ENCODE measurements at places on chromosomes 1 and 21.

DNA sequence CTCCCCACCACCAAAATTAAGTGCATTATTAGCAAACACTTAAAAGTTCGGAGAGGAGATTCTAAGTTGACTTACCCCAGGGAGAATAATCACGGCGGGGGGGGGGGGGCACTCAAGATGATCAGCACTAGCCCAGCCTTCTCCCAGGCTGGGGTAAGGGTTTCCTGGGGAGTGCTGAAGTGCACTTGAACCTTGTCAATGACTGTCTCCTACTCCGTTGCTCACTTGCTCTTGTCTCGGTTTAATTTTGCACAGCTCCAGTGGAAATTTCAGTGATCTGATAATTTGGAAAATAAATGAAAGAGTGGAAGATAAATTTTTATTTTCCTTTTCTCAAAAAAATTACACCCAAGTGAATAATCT lies 59.2 kb downstream of the PBX1 start:
- no peak overlapping the region for H3K4me3 ChIP-seq
- H3K27me3 ChIP-seq = no peaks in the 10 kb centered on the region
- H3K4me1 ChIP-seq = peaks cover 23% of the 10 kb centered on the region
- H3K27ac ChIP-seq = no peak overlapping the region

GRCh38 chr1:45493116-45493697 lies 2.2 kb upstream of the TESK2 start:
- H3K4me3 ChIP-seq = no peak overlapping the region
- no peak overlapping the region for H3K27ac ChIP-seq
- peaks cover 7% of the 10 kb centered on the region for H3K4me1 ChIP-seq
- no peak for DNase-seq
- peaks cover 5% of the 10 kb centered on the region for H3K27me3 ChIP-seq

GRCh38 chr1:183505454-183506089 lies 33.3 kb downstream of the SMG7 start:
- H3K4me1 ChIP-seq = no peaks in the 10 kb centered on the region
- no peak overlapping the region for H3K27ac ChIP-seq
- no peaks in the 10 kb centered on the region for H3K36me3 ChIP-seq
- DNase-seq = no peak

DNA sequence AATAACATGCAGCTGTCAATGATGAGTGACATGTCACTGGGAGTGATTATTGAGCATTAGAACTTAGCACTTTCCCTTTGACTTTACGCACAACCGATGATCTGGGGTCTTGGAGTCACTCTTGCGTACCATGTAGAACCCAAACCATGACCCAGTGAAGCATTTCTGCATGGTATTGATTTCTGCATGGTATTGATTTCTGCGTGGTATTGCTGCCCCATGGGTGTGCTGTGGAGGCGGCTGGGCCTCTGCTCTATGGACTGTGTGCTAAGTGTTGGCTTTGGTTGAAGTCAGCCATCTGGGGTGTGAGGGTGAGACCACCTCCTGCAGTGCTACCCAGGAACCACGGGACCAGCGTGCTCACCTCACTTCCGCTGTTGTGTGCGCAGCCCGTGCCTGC lies 98.0 kb downstream of the ADARB1 start:
- H3K4me1 ChIP-seq = peaks cover 11% of the 10 kb centered on the region
- H3K4me3 ChIP-seq = no peak overlapping the region
- H3K27me3 ChIP-seq = peaks cover 3% of the 10 kb centered on the region
- DNase-seq = no peak
- peaks cover 14% of the 10 kb centered on the region for H3K36me3 ChIP-seq

GRCh38 chr1:205124726-205125125 lies 2.9 kb upstream of the RBBP5 start:
- peaks cover 8% of the 10 kb centered on the region for H3K27me3 ChIP-seq
- no peak overlapping the region for H3K27ac ChIP-seq
- H3K4me1 ChIP-seq = peaks cover 31% of the 10 kb centered on the region
- DNase-seq = no peak
- no peak overlapping the region for H3K4me3 ChIP-seq

GRCh38 chr1:154971341-154971998 lies 923 bp upstream of the SHC1 start:
- no peaks in the 10 kb centered on the region for H3K27me3 ChIP-seq
- peak overlapping the region; percentile 95 for H3K27ac ChIP-seq
- DNase-seq = no peak
- H3K4me1 ChIP-seq = peaks cover 52% of the 10 kb centered on the region
- peak overlapping the region; percentile 88 for H3K4me3 ChIP-seq

DNA sequence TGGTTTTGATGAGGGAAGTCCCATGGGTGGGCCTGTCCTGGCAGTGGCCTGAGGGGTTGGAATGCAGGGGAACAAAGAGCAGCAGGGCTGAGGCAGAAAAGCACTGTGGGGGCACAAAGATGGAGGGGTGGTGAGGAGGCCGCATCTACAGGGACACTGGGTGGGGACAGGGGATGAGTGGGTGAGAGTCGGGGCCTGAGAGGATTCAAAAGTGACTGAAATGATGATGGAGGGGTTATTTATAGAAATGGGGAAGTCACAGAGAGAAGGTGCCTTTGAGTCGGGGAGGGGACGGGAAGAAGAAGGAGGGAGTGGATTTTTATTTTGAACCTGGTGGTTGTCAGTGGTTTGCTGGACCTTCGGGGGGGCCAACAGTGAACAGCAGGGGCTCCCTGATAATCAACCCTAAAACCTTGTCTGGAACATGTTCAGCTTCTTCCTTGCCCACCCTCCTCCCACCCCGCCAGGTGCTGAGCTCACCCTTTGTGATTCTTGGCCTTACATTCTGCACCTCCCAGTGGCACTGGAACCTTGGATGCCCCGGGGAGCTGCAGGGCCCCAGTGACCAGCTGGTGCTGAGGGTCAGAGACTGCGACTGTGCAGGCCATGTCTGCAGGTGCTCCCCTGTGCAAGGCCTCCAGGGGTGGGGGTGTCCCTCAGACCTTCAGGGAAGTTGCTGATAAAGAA lies 42.9 kb downstream of the IER5 start:
- no peak overlapping the region for H3K4me3 ChIP-seq
- H3K36me3 ChIP-seq = no peaks in the 10 kb centered on the region
- DNase-seq = no peak

- no peak overlapping the region for H3K4me3 ChIP-seq
- peak overlapping the region; percentile 42 for H3K27ac ChIP-seq
- H3K36me3 ChIP-seq = peaks cover 16% of the 10 kb centered on the region
Measured at GRCh38 chr1:1754051-1754815, 24.0 kb downstream of the NADK start.

- no peaks in the 10 kb centered on the region for H3K4me1 ChIP-seq
- H3K36me3 ChIP-seq = peaks cover 23% of the 10 kb centered on the region
- no peak overlapping the region for H3K4me3 ChIP-seq
- H3K27me3 ChIP-seq = peaks cover 3% of the 10 kb centered on the region
Measured at GRCh38 chr1:92870591-92870990, 38.8 kb downstream of the RPL5 start.

- no peak overlapping the region for H3K4me3 ChIP-seq
- peaks cover 44% of the 10 kb centered on the region for H3K4me1 ChIP-seq
- no peaks in the 10 kb centered on the region for H3K36me3 ChIP-seq
- peaks cover 42% of the 10 kb centered on the region for H3K27me3 ChIP-seq
- H3K27ac ChIP-seq = no peak overlapping the region
- no peak for DNase-seq
Measured at GRCh38 chr1:154751690-154752089, 118.4 kb downstream of the KCNN3 start.

- peak overlapping the region; percentile 77 for H3K4me3 ChIP-seq
- H3K27ac ChIP-seq = peak overlapping the region; percentile 48
- H3K27me3 ChIP-seq = peaks cover 39% of the 10 kb centered on the region
- peaks cover 47% of the 10 kb centered on the region for H3K4me1 ChIP-seq
- DNase-seq = peak; percentile 59
Measured at GRCh38 chr1:112722601-112723510, 7.7 kb upstream of the PPM1J start.

GRCh38 chr1:162906485-162906884 lies 45.5 kb upstream of the CCDC190 start:
- H3K27ac ChIP-seq = no peak overlapping the region
- no peak overlapping the region for H3K4me3 ChIP-seq
- H3K4me1 ChIP-seq = peaks cover 44% of the 10 kb centered on the region
- H3K27me3 ChIP-seq = no peaks in the 10 kb centered on the region
- DNase-seq = no peak
- H3K36me3 ChIP-seq = peaks cover 4% of the 10 kb centered on the region

DNA sequence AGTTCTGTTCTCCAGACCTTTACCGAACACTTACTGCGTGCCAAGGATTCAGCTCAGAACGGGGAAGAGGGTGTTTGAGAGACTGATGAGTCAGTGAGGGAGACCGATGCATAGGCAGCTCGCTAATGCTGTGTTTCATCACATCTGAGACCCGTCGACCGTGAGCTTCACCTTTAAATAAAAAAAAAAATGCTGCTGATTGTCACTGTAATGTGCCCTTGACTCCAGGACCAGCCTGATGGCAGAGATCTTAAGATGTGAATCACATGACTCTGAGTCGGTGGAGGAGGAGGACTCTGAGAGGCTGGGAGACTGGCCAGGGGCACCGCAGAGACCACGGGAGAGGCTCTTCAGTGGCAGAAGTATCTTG lies 28.8 kb downstream of the SPSB1 start:
- peaks cover 90% of the 10 kb centered on the region for H3K4me1 ChIP-seq
- DNase-seq = no peak
- peak overlapping the region; percentile 72 for H3K4me3 ChIP-seq
- peaks cover 2% of the 10 kb centered on the region for H3K27me3 ChIP-seq
- no peaks in the 10 kb centered on the region for H3K36me3 ChIP-seq

DNA sequence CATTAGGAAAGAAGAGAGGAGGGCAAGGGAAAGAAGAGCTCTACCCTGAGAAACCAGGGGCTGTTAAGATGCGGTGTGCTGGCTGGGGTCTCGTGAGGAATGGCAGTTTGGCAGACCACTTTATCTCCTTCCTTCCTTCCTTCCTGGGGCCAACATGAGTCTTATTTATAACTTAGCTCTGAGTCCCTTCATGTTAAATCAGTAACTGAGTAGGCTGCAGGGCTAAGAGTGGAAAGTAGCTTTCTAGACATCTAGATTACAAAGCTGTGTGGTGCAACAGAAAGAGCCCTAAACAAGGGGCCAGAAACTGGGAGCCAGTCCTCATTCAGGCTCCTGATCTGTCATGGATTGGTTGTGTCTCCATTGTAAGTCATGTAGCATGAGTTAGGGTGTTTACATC lies 135.4 kb upstream of the DUSP10 start:
- no peaks in the 10 kb centered on the region for H3K27me3 ChIP-seq
- no peaks in the 10 kb centered on the region for H3K36me3 ChIP-seq
- no peak overlapping the region for H3K4me3 ChIP-seq
- H3K4me1 ChIP-seq = peaks cover 53% of the 10 kb centered on the region

- H3K36me3 ChIP-seq = no peaks in the 10 kb centered on the region
- DNase-seq = no peak
- H3K27me3 ChIP-seq = no peaks in the 10 kb centered on the region
- no peak overlapping the region for H3K27ac ChIP-seq
- peaks cover 24% of the 10 kb centered on the region for H3K4me1 ChIP-seq
- no peak overlapping the region for H3K4me3 ChIP-seq
Measured at GRCh38 chr1:177077006-177077405, 87.5 kb downstream of the ASTN1 start.

Measured in nephron progenitor cell (in vitro differentiated cells).